ENCODE measurements at places on chromosomes 5 and 9.

DNA sequence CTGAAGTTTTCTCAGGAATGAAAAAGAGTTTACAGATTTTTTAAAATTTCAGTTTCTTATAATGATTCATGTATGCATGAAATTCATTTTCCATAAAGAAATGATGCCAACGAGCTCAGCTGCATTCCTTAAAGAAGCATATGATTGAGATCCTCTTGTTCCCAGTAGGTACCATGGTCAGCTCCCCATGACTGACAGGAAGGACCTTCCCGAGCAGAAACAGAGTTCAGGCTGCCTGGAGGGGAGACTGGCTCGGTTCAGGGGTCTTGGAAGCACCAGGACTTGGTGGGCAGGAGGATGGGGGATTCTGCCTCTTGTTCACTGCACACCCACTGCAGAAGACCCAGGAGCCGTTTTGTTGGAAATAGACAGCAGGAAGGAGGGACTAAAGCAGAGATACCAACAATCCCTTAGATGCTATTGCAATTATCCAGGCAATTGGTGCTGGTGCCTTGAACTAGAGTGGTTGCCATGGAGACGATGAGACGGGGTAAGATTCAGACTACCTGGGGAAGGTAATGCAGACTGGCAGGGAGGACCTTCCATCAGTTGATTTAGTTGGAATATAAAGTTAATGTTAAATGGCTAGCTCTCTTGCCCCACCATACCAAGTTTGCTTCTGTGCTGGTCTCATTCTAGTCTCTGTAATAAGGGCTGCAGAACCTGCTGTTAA is 447.8 kb downstream of the MTRR start:
- no peak for DNase-seq

GRCh38 chr5:1634337-1634661 is 110.5 kb upstream of the LPCAT1 start:
- DNase-seq: no peak

DNA sequence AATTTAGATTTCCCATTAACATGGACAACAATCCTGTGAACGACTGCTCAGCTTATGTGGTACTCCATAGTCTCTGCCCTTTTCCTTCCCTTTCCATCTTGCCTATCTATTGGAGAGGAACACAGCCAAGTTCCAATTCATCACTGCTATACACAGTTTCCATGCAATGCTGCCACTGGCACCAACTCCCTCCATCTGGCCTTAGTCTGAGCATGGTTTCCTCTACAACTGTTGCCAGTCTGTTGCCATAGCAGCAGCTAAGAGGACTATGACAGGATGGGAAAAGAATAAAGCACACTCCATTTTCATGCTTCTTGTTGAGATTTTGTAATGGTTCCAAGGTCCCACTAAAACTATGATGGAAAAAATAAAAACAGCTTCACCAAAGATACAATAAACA is 189.0 kb downstream of the HCN1 start:
- DNase-seq: no peak

GRCh38 chr9:89969156-89969675 is 364.4 kb downstream of the GADD45G start:
- no peak for DNase-seq

DNA sequence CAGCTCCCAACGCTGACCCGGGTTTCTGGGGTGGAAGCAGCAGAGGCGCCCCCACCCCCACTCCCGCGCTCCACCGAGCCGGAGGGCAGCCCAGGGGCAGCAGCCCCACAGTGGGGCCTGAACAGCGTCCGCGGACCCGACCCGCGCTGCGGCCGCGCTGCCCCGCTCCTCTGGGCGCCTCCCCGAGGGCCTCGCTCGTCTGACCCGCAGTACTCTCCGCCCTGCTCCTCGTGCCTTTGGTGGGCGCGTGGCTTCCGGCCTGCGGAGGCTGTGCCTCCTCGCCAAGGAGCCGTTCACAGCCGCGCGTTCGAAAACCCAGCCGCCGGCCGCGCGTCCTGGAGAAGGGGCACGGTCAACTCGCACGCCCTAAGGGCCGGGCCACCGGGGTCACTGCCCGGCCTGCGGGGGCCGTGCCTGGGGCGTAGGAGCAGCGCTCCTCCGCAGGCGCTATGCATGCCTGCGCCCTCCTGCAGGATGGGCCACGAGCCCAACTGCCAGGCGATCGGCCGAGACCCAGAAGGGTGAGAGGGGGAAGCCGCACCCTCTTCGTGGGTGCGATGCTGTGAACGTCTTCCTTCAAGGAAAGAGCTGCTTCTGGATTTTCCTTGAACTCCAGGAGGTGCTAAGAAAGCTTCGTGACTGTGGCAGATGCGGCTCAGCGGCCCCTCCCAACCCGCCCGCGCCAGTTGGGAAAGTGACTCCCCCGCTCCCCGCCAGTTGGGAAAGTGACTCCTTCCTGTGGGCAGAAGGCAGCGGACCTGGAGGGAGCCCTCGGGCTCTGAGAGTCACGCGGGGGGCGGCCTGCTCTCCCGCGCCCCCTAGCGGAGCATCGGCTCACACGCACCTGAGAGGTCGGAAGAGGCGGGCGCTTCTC is 82.7 kb downstream of the HSD17B3 start:
- no peak for DNase-seq

- DNase-seq: no peak
These were observed 51.9 kb upstream of the UBAC1 start for GRCh38 chr9:136013116-136013515.

- DNase-seq: no peak
These were observed 42.8 kb downstream of the PDE4D start for GRCh38 chr5:59850766-59851165.

DNA sequence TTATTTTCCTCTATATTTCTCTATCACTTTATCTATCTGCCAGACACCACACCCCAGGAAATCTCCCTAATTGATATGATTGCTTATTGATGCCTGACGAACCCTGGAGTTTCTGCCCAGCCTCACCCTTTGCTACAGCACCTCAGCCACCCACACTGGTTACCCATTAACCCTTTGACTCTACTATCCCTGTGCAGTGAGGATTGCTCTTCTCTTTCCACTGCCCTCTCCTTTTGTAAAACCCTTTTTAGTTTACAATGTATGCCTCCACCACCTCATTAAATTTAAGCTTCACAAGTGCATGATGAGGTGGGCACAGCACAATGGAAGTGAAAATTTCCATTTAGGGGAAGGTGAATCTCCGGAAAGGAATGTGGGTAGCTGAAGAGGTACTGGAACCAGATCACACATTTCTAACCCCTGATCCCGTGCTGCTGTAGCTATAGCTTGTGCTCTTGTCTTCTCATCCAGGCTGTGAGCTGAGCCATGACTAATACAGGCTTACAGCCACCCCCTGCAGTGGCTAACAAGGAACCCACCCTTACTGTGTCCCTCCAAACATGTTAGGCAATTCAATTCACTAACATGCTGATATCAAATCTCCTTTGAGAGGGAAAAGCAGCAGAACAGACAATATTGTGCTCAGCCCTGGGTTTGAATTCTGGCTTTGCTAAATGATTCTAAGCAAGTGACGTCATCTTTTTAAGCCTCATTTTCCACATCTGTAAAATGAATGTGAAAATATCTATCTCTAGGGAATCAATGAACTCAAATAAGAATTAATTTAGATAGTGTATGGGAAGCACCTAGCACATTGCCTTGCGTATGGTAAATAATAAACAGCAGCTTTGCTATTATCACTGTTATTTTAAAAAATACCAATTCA is 186.9 kb upstream of the TRIM32 start:
- DNase-seq: no peak

GRCh38 chr9:77819657-77820056 is 171.5 kb upstream of the GNA14 start:
- DNase-seq: no peak

DNA sequence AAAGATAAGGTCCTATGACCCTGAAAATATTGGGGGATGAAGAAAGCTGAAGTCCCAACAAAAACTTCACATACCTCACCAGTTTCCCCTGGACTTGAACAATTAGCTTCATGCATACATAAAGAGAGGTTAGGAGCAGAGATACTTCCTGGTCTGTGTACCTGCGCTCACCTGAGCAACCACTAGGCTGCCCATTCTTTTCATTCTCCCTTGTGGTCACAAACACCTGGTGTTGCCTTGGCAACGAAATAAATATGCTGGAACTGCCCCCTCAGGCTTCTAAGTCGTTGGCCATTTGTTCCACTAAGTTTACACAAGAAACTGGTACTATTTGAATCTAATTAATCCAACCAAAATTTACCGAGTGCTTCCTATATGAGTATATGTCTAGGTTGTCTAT is 18.1 kb downstream of the OTP start:
- DNase-seq: no peak

DNA sequence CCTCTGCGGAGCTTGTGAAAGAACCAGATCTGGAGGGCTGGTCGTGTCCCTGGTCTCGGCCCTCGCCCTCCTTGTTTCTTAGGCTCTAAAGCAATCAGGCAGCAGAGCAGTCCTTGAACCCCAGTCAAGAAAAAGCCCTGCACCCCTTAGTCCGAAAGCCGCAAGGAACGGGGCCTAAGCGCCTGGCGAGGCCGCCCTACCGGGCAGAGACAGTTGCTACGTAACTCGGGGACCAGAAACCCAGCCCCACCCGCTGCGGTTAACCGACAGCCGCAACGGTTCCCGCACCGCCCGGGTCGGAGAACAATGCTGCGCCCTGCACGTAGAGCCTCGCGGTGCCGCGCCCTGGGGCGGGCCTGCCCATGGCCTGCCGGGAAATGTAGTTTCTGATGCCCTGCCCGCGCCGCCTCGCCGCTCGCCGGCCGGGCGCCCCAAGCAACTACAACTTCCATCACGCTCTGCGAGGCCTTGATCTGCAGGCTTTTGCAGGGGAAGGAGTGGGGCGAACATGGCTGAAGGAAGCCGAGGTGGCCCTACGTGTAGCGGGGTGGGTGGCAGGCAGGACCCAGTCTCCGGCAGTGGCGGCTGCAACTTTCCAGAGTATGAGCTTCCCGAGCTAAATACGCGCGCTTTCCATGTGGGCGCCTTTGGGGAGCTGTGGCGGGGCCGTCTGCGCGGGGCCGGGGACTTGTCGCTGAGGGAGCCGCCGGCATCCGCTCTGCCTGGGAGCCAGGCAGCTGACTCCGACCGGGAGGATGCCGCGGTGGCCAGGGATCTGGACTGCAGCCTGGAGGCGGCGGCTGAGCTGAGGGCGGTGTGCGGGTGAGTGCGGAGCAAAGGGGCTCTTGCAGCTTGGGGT is at the start of gene SNAPC3:
Gene SNAPC3 (plus strand): TSS at position 505 of the 859 bp plus-strand sequence. CDS start 4 bp downstream, at position 509.
- DNase-seq: peak; percentile 65

DNA sequence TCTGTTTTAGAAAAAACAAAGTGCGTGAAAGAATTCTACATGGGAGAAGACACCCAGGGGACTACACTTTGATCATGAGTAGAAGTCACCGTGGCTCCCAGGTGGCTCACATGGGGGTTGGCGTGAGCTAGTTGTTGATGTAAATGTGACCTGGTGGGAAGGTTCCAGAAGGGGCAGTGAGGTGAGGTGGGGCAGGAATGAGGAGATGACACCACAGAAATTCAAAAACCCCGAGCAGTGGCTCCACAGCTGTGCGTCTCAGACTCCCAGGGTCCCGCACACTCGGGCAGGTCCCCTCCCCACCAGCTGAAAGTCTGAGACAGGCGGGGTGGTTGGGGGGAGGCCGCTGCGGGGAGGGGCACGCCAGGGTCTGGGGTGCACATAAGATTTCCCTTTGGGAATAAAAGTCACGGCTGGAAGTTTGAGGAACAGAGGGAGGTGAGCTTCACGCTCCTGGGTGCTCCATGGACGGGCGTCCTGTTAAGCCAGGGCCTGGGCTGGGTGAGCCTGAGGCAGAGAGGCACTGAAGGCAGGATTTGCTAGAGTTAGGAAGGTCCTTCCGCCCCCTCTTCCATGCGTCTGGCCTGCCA is 29.9 kb downstream of the GLT6D1 start:
- DNase-seq: no peak

DNA sequence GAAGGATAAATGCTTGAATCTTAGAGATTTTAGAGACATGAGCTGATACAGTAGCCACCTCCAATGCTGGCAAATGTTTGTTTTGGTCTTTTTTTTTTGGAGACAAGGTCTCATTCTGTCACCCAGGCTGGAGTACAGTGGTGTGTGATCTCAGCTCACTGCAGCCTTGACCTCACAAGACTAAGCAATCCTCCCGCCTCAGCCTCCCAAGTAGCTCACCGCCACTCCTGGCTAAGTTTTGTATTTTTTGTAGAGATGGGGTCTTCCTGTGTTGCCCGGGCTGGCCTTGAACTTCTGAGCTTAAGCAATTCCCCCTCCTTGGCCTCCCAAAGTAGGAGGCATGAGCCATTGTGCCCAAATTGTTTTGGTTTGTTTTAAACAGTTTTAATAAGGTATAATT is 6.8 kb upstream of the DOLPP1 start:
- no peak for DNase-seq

DNA sequence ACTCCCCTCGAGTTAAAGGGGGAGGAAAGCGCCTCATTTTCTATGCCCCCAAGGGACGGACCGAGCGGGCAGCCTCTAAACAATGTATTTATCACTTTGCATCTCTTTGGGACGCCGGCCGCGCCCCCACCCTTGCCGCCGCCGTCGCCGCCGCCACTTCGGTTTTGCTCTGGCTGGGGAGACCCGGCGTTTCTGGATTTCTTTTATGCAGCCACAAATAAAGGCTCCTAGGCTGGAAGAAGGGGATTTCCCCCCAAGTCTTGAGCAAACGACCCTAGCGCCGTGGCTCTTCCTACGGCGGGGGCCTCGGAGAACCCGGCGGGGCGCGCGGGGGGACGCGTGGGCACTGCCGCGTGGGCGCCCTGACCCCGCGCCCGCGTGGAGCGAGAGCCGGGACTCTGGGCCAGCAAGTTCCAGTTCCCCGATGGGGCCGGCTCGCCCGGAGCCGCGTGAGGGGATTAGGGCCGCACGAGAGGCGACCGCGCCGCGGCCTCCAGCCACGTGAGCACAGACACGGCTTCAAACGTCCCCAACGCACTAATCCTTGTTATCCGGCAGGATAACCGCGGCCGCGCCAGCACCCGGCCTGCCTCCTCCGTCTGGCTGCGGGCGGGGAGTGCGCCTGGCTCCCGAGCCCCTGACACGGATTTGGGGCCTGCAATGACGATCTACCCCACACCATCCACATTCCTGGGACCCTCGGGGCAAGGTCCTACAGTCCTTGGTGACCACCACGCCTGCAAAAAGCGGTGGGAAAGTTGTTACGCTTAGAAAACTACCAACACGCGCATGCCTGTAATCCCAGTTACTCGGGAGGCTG is 7.9 kb upstream of the NEUROG1 start:
- no peak for DNase-seq

GRCh38 chr9:135909371-135909770 is 2.0 kb upstream of the CAMSAP1 start:
- no peak for DNase-seq

- no peak for DNase-seq
These were observed 4.4 kb downstream of the TGFBI start for GRCh38 chr5:136033234-136033633.

GRCh38 chr5:141040771-141041426 is 10.3 kb upstream of the PCDHB1 start:
- DNase-seq: peak; percentile 90

DNA sequence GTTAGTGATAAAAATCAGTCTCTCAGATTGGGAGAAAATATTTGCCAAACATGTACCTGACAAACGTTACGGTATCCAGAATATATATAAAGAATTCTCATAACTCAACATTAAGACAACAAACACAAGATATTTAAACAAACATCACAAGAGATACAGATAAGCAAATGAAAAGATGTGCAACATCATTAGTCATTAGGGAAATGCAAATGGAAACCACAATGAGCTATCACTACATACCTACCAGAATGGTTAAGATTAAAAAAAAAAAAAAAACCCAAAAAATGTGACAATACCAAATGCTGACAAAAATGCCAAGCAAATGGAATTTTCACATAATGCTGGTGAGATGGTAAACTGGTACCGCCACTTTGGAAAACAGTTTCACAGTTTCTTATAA is 15.4 kb downstream of the CERT1 start:
- DNase-seq: no peak

Measured in omental fat pad (tissue), 4 donors.